ENCODE measurements at places on chromosomes 6 and 20.

DNA sequence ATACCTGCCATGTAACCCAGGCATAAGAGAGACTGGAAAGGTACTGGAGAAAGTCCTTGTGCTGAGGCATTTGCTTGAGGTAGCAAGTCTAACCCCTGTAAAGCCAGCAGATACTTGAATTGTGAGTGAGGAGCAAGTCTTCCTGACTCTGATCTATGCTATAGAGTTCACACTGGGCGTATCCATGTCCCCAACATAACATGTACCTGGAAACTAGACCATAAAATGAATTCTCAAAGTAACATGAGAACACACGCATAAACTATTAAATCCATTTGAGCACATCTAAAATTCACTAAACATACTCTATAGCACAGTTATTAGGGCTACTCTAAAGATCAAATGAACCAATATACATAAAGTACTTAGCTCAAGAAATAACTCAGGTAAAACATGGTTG, 2.0 kb downstream of the NHSL1 start:
- no peak for DNase-seq

DNA sequence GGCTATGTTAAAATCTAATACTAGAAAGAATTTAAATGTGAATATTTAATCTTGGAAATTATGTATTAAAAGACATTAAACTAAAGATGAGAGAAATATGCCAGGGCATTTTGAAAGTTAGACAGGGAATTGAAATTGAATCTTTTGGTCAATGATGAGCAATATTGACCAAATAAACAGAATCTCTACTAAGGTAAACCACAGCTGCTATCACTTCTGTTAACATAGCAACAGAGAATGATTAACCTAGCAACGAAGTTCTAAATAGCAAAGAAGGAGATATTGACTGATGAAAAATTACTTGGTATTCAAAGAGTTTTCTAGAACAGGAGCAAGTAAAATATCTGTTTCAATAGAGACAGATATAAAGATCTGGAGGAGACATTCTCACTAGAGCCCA, 45.2 kb upstream of the RSPO3 start:
- no peak for DNase-seq

GRCh38 chr20:61306937-61307475, 54.9 kb downstream of the CDH4 start:
- no peak for DNase-seq

DNA sequence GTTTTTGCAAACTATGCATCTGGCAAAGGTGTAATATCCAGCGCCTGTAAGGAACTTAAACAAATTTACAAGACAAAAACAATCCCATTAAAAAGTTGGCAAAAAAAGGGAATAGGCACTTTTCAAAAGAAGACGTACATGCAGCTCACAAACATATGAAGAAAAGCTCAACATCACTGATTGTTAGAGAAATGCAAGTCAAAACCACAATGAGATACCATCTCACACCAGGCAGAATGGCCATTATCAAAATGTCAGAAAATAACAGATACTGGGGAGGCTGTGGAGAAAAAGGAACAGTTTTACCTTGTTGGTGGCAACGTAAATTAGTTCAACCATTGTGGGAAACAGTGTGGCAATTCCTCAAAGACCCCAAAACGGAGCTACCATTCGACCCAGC, 54.2 kb downstream of the TSBP1 start:
- DNase-seq, result no peak

- DNase-seq, result no peak
Measured at GRCh38 chr6:24960991-24961475, 25.3 kb upstream of the RIPOR2 start.

GRCh38 chr20:56424931-56425330, 12.9 kb downstream of the CASS4 start:
- no peak for DNase-seq

DNA sequence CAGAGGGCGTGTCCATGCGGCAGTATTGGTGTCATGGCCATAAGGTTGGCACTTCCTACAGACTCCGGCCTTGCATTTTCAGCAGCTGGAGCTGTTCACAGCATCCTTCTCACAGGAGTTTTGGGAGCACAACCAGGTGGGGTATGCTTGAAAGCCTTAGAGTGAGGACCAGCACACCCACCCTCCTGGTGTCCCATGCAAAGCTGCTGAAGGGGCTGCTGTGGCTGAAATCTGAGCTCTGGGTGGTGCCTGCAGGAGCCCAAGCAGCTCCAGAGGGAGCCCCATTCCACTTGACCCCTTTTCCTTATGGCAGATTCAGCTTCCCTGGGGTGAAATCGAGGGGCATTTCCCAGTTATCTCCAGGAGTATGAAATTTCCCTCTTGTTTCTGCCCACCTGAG, 74.0 kb upstream of the BHLHE23 start:
- no peak for DNase-seq

- no peak for DNase-seq
Measured at GRCh38 chr6:70225055-70225454, 77.8 kb downstream of the COL9A1 start.

DNA sequence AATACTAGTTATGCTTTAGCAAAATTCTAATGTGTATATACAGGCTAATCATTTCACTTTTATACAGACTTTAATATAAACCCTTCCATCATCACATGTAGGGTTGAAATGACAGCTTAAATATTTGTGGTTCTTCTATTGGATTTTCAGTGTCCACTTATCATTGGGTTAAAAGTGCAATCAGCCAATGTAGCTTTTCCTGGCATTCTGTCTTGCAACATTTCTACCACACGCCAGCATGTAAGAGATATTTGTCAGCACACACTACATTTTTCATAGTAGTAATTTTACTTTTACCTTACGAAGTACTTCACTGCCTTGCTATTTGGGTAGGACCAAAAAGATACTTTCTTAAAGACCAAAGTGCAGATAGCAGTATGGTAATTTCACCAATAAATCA, 252.0 kb downstream of the TBX18 start:
- no peak for DNase-seq

- DNase-seq, result no peak
Measured at GRCh38 chr20:44768854-44769480, 23.3 kb downstream of the KCNK15 start.

DNA sequence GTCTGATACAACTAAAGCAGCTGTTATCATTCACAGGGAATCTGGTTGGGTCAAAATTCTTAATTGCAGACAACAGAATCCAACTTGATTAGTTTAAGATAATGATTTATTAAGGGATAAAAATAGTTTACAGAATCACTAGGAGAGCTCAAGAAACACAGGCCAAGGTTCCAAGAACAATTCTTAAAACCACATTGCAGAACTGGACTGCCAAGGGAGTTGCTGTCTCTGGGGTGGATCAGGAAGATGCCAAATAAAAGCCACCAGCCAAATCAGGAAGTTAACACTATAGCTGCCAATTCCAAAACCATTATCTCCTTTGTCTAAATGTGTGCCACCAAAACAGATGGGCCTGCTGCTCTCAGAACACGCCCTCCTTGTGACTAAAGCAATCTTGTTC, 53.7 kb downstream of the NUDT3 start:
- no peak for DNase-seq

DNA sequence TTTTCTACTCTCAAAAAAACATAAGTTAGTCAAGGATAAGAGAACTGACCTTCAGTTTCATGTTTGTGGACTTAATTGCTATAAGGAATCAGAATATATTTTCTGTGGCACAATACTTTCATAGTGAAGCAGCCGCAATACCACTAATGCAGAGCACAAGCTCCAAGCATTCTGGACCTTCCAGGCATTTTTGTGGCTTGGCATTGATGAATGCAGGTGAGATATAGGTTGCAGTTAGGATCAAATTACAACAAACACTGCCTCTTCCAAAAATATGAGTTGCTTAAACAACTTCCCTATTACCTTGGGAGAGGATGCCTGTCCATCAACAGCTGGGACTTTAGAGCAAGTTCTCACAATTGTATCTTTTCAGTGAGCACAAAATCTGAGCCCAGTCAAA, 162.8 kb upstream of the RSPO3 start:
- DNase-seq, result peak; percentile 30

DNA sequence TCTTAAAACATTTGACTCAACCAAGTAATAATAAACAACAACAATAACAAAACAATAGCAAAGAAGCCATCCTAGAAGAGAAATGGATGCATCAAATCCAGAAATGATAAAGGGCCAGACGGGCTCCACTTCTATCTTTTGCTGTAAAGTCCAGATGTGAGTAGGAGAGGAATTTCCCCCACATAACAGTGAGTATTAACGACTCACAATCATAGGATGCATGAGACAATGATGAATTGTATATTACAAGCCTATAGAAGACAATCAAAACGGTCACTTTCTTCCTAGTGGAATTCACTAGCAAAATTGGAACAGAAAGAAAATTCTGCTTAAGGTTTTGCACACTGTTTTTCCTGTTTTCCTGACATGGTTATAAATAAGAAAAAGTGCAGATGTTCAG, 97.0 kb upstream of the PREP start:
- peak; percentile 77 for DNase-seq

GRCh38 chr6:109428889-109429477, 11.4 kb downstream of the PPIL6 start:
- no peak for DNase-seq

- no peak for DNase-seq
Measured at GRCh38 chr6:423799-424345, 32.3 kb downstream of the IRF4 start.

DNA sequence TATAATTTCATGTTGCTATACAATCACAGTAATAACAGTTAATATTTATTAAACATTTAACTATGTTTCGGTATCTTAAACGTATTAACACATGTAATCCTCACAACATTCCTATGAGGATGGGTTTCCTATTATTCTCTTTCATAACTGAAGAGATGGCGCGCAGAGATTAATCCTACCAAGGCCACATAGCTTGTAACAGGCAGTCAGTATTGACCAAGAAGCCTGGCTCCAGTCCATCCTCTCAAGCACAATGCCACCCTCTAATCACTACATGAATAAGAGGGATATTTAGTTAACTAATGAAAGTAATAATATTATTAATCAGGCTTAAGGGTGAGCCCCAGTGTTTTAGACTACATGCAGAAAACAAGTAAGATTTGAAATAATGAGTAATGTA, 149.7 kb upstream of the SIM1 start:
- no peak for DNase-seq

GRCh38 chr6:27091661-27092315, 155.7 kb upstream of the PRSS16 start:
- peak; percentile 88 for DNase-seq

DNA sequence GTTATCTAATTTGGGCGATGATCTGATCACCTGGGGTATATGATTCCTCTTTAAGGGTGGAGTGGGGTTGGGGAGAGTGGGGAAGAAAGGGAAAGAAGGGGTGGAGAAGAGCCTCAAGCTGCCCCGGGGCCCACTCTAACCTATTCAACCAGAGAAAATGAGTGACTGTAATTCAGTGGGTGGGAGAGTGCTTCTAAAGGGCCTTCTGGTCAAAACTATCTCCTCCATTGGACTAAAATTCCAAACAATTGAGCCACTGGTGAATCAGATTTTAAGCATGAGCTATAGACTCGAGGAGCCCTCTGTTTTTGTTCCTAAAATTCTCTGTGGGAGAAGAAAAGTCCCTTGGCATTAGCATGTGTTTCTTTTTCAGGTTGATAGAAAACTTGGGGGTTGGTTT, 296.8 kb downstream of the CLIC5 start:
- no peak for DNase-seq

DNA sequence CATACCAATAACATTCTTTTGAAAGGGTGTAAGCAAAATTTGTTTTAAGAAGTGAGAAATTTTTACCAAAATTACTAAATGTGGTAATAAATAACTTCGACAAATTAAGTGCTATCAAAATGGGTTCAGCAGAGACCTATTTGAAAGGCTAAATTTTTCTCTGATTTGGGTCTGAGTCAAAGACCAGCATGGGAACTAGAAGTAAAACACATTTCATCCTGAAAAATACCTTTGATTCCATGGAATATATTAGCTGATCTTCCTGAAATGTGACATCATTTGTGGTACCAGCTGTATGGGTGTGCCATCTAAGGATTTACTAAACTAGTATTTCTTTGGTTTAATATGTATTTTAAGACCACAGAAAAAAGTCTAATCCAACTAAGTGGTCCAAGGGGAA, 63.6 kb downstream of the BLOC1S5 start:
- no peak for DNase-seq

DNA sequence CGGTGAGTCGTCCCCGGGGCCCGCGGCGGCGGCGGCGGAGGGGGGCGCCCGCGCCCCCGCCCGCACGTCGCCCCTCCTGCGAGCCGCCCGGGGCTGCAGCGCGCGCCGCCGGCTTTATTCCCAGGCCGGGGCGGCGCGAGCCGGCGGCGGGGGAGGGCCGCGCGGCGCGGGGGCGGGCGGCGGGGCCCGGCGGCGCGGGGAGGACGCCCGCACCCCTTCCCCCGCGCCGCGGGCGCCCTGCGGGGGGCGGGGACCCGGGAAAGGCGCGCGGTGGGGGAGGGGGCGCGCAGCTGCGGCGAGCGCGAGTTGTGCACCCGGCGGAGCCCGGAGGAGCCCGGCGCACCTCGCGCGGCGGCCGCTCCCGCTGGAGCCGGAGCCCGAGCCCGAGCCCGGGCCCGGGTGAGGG, 646 bp downstream of the HMGA1 start:
- DNase-seq, result no peak

- no peak for DNase-seq
Measured at GRCh38 chr6:164415832-164416563, 893.4 kb downstream of the C6orf118 start.

- DNase-seq, result no peak
Measured at GRCh38 chr6:150687508-150687907, 87.8 kb downstream of the PLEKHG1 start.

DNA sequence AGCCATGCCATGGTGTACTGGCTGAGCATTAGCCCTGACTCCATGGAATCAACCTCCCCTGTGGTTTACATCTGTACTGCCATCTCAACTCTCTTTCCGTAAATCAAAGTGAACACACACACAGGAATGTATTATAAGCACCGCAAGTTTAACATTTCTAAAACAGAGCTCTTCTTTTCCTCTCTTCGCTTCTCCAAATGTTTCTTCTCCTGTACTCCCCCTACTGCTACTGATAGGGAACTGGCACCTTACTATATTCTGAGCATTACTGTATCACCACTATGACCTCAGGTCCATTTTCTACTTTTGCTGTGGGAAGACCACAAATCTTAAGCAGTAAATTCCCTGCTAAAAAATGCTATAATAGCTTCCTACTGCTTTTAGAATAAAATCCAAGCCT, 101.2 kb downstream of the NUS1 start:
- DNase-seq, result peak; percentile 24

Measured in mammary epithelial cell (primary cell).